ENCODE measurements at places on chromosomes 2 and 18. TPM values are rescaled to one million over a fixed set of nuclear protein-coding genes. Genes with fewer than 3 reads are reported as not detected.

Gene ARHGAP15
- total RNA-seq, result 7.0 TPM

Gene GPR155
- total RNA-seq, result 16.3 TPM

Gene RTP5
- total RNA-seq, result not detected

GRCh38 chr2:240192661-240193060 is 52.2 kb upstream of the OTOS start:
- no peak for DNase-seq

GRCh38 chr2:61943251-61943650 is 37.8 kb downstream of the COMMD1 start:
- no peak for DNase-seq

GRCh38 chr2:231960810-231961348 is 634 bp upstream of the DIS3L2 start:
- no peak for DNase-seq

DNA sequence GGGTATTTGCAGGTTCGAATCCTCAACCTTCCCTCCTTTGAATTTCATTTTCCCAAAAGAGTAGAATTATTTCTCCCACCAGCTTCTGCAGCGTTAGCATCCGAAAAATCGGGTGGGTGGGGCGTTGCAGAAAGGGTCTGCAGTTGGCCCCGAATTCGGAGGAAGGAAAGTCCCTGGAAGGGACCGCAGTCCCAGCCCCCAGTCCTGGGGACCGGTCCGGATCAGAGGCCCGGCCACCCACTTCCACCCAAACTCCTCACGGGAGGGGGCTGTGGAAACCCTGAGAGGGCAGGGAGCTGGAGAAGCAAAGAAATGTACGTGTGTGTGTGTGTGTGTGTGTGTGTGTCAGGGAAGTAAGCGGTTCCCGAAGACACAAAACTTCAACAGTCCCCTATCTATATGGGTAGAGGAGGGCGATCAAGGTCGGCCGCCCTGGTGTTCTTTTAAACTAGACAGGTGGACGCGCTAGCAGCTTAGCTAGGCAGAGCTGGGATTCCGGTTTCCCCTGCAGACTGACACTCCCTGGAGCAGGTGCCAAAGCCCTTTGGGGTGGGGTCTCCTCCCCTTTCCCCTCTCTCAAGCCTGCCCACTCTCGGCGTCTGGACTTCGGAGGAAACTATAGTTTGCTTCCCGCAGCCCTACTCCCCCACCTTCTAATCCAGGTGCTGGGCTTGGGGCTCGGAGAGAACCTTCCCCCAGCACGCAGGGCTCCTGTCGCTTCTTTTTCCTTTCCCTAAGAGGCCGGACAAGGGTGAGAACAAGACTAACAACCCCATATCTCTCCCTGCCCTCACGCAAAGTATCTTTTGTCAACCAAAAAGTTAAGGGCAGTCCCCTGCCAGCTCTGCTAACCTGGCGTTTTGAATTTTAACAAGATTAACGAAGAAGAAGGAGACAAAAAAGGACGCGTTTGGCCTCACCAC is 4.8 kb upstream of the ONECUT2 start:
- DNase-seq, result no peak
